ENCODE measurements at places on chromosomes 12 and 14.

GRCh38 chr12:109763201-109763841 lies 49.7 kb downstream of the FAM222A start:
- no peak for DNase-seq

DNA sequence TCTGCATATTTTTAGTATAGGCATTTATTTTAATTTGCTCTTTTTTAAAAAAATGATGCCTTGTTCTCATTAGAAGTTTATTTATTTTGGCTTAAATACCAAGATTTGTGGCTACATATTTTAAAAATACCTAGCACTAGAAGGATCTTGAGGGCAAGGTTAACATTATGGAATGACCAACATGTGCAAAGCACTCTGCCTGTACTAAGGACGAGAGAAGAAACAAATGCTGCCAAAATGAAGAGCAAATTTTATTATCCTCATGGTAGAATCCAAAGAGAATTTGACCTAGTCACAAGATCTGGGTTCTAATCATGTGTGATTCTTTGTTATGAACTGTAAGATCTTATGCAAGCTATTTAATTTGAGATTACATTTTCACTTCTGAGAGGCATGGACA lies 2.8 kb downstream of the CAND1 start:
- DNase-seq: no peak

- DNase-seq: no peak
These were observed 378.1 kb downstream of the ALG10 start for GRCh38 chr12:34400411-34400881.

DNA sequence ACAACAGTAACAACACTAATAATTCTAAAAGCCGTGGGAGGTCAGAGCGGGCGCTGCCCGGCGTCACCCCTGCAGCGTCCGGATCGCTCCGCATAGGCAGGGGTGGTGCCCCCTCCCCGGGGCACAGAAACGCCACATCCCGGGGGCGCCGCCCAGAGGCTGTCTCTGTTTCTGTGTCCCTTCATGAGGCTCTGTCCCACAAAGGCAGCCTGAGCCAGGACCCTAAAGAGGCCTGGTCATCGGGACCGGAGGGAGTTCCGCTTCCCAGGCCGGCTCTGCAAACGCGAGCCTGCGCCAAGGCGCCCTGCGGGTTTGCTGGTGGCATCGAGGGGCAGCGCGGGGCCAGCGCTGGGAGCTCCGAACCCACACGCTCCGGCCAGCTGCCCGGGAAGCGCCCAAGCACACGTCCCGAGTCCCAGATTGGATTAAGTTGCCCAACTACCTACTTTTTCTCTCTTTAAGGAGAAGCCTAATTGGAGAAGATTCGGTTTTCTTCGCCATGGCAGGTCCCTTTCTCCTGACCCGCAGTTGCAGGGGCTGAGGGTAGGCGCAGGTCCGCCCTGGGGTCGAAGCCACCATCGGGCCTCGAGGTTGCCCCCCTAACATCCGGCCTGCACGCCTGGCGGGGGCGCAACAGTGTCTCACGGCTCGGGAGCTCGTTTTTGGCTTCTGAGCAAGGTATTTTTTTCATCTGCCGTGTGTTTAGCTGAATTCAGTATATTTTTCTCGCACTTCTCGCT lies 421.7 kb downstream of the VRK1 start:
- no peak for DNase-seq

- no peak for DNase-seq
These were observed 50.5 kb upstream of the TMED10 start for GRCh38 chr14:75226755-75227544.

DNA sequence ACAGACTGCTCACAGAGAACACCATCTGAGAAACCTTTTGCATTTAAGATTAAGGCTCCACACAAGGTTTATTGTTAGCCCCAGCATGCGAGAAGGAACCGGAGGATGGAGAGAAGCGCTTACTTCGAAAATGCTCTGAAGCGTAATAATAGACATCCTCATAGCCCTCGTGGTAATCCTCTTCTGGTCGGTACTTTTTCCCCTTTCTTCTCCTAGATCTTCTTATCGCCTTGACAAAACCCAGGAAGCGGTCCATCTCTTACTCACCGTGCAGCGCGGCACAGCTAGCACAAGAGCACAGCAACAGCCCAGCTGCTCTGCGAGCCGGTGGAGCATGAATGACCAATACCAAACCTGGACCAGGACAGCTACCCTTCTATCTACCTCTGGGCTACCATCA lies 125.1 kb upstream of the GRIP1 start:
- no peak for DNase-seq

- no peak for DNase-seq
These were observed 16.6 kb downstream of the FAIM2 start for GRCh38 chr12:49887091-49887490.

DNA sequence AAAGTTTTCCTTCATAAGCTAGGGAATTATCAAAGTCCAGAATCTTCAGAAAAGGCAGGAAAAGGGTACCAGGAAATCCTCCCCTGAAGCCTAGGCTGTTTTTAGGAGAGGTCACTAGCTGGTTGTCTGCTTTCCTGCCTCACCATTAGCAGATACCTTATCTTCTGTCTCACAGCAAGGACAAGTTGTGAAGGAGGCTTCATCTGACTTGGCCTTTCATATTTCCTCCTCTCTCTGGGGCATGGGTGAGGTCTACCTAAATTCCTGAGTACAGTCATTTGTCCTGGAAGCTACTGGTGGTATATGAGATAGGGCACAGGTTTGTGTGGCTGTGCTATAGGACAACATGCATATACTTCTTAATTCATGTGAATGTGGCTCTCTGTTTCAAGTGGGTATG lies 2.3 kb downstream of the FOXJ2 start:
- no peak for DNase-seq
